ENCODE measurements at places on chromosomes 2 and 18. TPM values are rescaled to one million over a fixed set of nuclear protein-coding genes. Genes with fewer than 3 reads are reported as not detected.

DNA sequence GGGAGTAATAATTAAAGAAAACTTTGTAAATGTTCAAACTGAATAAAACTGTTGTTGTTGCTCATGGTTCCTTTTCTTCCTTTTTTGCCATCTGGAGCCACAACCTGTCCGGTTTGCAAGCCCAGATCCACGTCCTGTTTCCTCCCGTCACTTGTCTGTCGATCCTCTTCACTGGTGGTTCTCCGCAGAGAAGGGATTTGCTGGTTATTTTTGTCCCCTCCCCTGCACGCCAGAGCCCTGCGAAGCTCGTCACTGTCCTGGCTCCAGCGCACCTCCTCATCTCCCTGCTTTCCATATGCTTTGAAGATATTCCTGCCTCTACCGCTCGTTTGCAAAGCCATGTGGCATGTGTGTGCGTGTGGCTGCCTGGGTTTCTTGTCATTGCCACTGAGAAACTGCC lies 461.4 kb downstream of the RNF144A start:
- DNase-seq: no peak

DNA sequence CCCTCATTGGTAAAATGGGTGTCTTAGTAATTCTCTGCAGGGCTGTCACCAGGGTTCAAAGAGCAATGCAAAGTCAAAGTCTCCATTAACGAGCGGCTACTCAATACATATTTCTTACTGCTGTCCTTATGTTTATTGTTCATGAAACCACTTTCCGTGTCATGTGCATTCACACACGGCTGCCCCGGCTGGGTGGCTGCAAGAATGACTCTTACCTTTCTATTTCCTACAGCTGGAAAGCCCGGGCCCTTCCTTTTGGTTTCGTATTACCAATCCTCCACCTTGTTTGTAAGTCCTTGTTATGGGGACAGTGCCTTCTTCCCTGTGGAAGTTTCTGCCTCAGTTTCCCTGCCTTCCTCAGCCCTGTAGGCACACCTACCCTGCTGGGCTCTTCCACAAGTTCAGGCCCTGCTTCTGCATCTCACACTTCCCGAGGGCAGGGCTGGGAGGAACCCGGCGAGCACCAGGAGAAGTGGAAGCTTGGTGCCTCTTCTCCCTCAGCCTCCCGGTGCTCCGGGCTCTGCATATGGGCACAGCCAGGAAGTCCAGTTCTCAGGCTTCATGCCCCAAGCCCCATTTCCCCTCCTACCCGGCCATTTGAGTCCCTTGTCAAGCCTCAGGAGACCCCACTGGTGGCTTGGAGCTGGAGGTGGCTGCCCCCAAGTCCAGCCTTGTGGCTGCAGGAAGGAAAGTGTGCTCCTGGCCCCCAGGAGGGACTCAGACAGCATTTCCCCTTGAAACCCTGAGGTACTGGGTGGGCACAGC lies 18.7 kb upstream of the ACKR3 start:
- DNase-seq: peak; percentile 53

The CFAP53 gene
- total RNA-seq: 0.40 TPM

- DNase-seq: no peak
Measured at GRCh38 chr2:176514805-176515500, 245.7 kb downstream of the MTX2 start.

GRCh38 chr2:194999771-195000170 lies 657.3 kb upstream of the SLC39A10 start:
- no peak for DNase-seq

- DNase-seq: no peak
Measured at GRCh38 chr2:162202203-162202602, 41.0 kb downstream of the FAP start.

The ZEB2 gene
- 4.3 TPM for total RNA-seq

The ANKRD30B gene
- total RNA-seq: not detected

DNA sequence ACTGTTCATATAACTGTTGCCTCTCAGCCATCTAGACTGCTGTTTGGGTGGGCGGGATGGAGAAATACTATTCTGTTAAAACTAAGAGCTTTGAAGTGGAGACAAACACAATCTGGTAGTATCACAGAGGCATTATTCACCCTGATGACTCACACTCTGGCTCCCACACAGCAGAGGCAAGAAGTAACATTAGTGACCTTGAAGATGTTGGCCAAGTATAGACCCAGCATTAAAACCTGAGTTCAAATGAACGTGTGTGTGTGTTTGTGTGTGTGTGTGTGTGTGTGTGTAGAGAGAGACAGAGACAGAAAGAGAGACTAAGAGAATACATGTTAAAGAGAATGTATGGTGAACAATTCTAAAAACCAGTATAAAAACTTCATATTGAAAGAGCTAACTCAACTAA lies 22.5 kb upstream of the ACVR1 start:
- DNase-seq: peak; percentile 87

The NPPC gene
- total RNA-seq: 0.57 TPM

- DNase-seq: no peak
Measured at GRCh38 chr2:112829101-112829960, 7.2 kb downstream of the IL1B start.

The CASP10 gene
- total RNA-seq: 22.1 TPM

DNA sequence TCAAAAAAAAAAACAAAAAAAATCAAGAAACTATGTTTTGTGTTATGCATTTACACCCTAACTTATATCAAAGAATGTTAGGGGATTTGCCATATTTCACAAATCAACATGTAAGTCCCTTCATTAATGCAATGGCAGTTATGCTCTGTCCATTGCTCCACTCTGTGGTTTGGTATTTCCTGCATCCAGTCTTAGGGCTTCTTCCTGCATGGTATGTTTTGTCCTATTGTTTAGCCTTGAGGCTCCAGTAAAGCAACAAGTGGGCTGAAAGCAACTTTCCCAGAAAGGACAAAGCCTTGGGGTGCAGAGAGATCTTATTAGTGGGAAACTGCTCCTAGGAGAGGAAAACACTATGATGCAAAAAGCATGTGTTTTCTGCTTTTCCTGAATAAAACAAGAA lies 474.1 kb downstream of the IRS1 start:
- no peak for DNase-seq

DNA sequence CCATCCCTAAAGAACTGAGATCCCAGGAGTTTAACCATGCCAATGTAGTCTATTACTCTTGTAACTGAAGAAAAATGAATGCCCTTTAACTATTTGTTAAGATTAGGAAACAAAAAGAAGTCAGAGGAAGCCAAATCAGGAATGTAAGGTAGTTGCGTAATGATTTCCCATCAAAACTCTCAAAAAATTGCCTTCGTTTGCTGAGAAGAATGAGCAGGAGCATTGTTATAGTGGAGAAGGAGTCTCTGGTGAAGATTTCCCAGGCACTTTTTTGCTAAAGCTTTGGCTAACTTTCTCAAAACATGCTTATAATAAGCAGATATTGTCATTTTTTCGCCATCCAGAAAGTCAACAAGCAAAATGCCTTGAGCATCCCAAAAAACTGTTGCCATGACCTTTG lies 224.0 kb upstream of the SIX2 start:
- no peak for DNase-seq

- DNase-seq: no peak
Measured at GRCh38 chr18:79747156-79747845, 50.4 kb upstream of the KCNG2 start.

GRCh38 chr2:110115291-110116032 lies at the start of gene MALL:
TSS of gene MALL (minus strand) at chr2:110115822. CDS start at chr2:110115792, 30 bp downstream.
- no peak for DNase-seq

- no peak for DNase-seq
Measured at GRCh38 chr2:176493909-176494308, 224.7 kb downstream of the MTX2 start.

The ACADL gene
- not detected for total RNA-seq

DNA sequence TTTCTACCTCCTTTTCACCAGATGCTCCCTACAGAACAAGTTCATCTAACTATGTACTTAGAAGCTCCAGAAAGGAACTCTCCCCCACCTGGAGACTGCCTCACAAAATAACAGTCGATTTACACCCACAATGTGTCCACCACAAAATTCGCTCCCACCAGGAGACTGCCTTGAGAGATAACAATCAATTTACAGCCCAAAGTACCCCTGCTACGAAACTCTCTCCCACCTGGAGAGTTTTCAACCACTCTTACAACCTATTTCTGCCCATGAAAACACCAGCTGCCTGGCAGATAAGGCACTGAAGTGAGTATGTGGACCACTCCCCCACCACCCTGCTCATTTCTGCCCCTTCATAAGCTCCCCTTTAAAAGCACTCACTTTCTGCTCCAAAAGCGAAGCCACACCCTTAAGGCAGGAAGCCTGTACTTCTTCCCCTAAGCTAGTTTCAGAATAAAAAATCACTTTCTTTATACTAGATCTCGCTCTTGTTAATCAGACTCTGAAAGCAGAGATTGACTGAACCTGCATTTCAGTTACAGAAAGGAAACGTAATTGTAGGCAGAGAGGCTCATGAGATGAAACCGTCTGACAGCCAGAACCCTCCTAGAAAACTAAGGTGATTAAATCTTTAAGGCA lies 94.4 kb upstream of the RBBP8 start:
- DNase-seq: peak; percentile 59

The CTDSP1 gene
- 26.1 TPM for total RNA-seq

DNA sequence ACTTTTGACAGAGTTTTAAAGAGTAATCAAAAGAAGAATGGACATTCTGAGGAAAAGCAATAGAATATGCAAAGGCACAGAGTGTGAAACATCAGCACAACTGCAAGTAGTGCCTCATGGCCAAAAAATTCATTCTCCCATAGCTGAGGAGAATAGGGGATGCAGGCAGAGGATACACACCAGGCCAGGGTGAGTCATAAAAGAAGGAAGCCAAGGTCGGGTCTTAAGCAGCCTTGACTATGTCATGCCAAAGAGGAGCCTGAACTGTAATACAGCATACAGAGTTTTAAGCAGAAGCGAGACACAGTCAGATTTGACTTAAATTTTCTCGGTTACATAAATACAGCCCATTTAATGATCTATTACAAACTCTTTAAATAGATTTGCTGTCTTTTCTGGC lies 165.0 kb downstream of the LNPK start:
- no peak for DNase-seq

- DNase-seq: peak; percentile 53
Measured at GRCh38 chr2:232901736-232902578, 31.9 kb downstream of the SNORC start.

GRCh38 chr18:37139876-37140275 lies 310.9 kb downstream of the KIAA1328 start:
- no peak for DNase-seq

The SALL3 gene
- not detected for total RNA-seq

The IL1F10 gene
- not detected for total RNA-seq

DNA sequence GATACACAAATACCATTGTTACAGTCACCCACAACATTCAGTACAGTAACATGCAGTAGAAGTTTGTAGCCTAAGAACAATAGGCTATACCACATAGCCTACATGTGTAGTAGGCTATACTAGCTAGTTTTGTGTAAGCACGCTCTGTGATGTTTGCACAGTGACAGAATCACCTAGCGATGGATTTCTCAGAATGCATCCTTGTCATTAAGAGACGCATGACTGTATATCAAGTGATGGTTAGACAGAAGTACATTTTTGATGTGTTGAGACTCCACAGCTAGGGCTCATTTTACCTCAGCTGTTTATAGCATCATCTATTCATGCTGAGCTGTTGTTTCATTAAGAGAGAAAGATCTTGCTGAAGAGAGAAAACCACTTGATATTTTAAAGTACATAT lies 19.4 kb downstream of the PLEKHA3 start:
- DNase-seq: no peak

DNA sequence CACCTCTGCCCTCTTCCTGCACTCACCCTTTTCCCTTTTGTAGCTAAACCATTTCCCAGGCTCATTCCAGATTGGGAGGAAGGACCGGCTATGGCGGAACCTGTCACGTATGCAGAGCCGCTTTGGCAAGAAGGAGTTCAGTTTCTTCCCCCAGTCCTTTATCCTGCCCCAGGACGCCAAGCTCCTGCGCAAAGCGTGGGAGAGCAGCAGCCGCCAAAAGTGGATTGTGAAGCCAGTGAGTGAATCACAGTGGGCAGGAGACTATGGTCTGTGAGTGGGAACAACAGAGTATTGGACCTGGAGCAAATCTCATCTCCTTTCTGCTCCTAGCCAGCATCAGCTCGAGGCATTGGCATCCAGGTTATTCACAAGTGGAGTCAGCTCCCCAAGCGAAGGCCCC lies 35.0 kb upstream of the CYP27A1 start:
- DNase-seq: no peak

DNA sequence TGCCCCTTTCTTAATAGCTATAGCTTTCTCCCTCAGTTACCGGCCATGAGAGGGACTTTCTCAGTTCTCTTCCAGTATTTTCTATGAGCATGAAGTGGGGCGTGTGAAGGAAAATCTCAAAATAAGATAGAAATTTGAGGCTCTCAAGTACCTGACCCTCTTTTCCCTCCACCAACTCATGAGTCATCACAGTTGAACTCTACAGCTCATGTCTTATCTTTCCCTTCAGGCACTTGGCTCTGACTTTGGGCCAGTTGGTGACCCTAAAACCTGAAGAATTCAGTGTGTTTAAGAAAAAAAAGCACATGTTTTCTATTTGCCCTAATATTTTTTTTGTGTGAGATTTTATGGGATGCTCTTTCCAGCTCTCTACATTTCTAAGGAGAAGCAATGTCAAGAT lies 896.7 kb upstream of the ZEB2 start:
- no peak for DNase-seq

DNA sequence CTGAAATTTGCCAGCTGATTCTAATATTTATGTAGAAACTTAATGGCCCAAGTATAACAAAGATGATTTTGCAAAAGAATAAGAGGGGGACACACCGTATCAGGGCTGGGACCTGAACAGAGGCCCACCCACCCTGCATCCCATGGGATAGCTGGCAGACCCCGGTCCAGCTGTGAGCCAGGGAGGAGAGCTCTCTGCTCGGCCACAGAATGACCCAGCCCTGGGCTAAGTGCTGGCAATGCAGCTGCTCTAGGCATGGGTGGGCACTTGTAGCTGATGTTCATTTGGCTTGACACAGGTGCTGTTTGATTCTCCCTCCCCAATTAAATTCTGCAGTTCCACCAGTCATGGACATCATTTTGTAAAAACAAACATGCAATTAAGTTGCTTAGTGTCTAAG lies 522.8 kb upstream of the RAB6C start:
- no peak for DNase-seq

DNA sequence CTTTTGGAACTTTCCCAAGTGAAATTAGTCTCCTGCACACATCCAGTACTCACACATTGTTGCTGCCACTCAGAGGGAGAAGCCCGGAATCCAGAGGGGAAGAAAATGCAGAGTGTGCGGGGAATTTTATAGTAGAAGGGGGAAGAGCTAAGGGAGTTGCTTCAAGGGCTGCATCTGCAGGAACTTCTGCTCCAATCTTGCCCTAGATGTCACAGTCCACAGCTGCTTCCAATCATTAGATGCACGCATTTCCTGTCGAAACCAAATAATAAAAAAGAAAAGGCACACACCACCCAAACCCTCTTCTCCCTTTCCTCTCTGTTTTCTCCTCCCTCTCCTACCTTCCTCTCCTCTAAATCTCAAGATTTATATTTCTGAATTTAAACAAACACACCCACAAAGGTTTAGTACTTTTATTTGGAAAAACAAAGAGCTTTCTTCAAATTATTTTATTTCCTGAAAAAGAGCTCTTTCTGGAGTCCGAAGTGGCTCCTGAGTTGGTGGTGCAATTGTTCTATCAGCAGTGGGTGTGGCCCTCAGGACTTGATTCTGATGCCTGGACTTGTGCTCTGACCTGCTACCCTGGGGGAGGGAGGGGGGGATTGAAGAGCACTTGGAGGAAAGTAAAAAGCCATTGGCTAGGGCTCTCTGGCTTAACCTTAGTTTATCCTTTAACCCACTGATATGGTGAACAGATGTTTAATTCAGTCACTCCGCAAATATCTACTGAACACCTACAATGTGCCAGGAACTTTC lies 72.0 kb downstream of the KCNE4 start:
- DNase-seq: no peak

Measured in activated naive CD4-positive, alpha-beta T cell treated with anti-CD3 and anti-CD28 coated beads for 36 hours (primary cell).